CD4-positive, alpha-beta T cell treated with Interleukin-12 subunit alpha and Interleukin-12 subunit beta, for 1 hour (primary cell): ENCODE measurements at places on chromosomes 6 and 20.

GRCh38 chr6:94894300-94894699, 683.0 kb upstream of the MANEA start:
- DNase-seq: no peak

- no peak for DNase-seq
Measured at GRCh38 chr6:99492092-99492491, 23.1 kb downstream of the USP45 start.

DNA sequence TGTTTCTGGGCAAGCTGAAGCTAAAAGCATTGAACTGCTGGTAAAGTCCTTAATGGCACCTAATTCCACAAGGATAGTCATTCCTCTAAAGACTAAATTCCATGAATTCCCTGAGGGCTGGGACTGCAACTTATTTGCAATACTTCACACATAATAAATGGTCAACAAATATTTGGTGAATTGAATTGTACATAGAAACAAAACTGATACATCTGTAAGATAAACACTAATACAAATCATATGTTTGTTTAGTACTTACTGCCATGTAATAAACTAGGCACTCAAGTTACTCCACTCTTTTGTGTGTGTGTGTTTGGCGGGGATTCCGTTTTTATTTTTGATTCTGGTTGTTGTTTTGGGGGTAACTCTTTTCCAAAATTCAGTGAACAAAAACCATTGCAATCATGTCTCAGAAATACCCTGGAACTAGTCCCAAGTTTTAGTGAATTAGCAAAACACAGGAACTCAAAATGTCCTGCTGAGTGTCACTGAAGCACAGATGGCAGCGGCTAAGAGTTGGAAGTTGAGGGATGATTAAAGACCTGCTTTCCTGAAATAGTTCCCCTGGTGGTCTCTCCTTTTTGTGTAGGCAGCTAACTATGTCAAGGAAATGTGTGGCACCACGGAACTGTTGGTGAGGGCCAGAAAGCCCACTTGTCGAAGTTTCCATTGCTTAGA, 74.8 kb upstream of the SNRPB2 start:
- no peak for DNase-seq

DNA sequence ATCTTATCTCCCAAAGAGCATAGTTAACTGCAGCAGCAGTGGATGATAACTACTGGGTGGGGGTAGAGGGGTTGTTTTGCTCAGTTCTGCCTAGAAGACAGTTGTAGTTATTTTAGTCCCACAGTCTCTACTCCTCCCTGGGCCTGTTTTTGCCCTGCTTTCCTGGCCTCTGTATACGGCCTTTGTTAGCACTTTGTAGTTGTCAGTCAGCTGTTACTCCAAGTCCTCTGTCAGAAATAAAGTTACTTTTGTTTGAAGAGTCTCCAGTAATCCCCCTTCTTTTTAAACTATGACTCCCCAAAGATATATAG, 113.9 kb downstream of the SLC16A10 start:
- DNase-seq: no peak

DNA sequence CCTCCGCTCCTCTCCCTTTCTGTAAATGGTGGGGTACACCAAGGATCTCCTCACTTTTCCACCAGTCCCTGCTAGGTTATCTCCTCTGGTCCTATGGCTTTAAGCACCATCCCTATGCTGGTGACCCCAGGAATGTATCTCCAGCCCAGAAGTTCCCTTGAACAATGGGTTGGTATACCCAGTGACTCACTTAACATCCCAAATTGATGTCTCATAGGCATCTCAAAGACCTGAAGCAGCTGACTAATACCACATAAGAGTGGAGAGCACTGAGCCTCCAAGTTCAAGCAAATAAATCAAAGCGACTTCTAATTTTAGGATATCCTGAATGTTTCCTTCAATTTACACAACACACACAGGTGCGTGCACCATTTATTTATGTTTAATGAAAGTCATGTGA, 48.3 kb downstream of the ADGRF1 start:
- DNase-seq: no peak
